ENCODE measurements at places on chromosomes 1 and 21.

- DNase-seq, result no peak
Measured at GRCh38 chr1:98896711-98897445, 107.8 kb downstream of the PLPPR5 start.

DNA sequence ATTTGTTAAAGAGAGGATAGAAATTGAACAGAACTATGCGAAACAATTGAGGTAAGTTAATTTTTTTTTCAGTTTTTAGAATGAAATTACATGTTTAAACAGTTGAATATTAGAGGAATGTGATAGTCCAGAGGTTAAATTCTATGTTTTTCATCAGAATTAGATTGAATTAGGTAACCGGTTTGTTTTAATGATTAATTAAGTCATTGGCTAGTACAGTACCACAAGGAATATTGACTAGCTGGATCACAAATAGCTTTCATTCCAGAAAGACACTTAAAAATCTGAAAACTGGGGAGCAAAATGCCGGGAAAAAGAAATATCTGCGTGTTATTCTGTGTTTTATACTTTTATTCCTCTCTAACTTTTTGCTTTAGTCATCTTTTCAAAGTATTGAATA lies 51.6 kb downstream of the FNBP1L start:
- no peak for DNase-seq

DNA sequence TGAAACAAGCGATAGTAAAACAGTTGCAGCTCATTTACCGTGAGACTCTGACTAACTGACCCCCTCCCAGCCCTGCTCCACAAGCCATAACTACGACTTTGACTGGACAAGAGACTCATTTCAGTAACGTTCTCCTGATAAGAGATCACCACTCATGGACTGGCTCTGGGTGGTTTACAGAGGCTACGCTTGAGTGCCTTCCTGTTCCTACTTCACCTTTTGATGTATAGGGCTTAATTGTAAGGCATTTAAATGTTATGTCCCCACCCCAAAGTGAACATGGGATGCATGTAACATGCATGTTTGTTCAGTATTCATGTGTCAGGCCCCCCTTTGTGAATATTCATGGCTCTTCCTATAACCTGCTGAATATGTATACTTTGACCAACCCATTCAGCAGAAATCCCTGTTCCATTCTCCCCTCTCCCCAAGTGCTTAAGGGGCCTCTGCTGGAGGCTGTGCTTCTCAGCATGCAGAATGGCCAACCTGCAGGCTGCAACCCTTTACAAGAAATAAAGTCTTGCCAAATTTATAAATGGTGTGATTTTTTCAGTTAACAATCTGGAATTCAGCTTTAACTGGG lies 50.7 kb upstream of the SPOCD1 start:
- DNase-seq, result no peak

- DNase-seq, result no peak
Measured at GRCh38 chr21:41706263-41706639, 60.6 kb downstream of the RIPK4 start.

DNA sequence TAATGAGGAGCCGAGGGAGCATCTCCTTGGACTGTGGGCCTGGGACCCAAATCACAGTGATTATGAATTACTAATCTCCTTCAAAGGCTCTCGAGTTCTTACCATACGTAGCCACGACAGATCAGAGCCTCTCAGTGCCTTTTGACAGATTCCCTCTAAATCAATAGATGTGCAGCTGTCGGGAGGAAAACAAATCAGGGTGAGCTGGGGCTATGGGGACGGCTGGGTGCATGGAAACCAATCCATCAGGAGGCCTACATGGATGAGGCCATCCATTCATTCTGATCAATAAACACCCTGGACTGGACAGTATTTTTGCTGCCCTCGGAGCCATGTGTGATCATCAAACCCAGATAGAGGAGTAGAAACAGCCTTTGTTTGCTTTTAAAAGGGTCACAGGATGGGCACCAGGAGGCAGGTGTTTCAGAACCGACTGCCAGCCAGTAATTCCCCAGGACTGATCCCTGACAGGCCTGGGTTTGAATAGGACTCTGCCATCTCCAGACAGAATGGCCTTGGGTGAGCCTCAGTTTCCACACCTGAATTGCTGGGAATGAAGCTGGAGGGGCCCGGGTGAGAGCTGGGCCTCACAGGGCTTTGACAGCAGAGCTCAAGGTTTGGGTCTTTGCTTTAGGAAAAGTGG lies 532.8 kb downstream of the MATN1 start:
- DNase-seq, result no peak

- DNase-seq, result no peak
Measured at GRCh38 chr1:109441069-109441468, 14.8 kb upstream of the PSMA5 start.

- DNase-seq, result no peak
Measured at GRCh38 chr1:91929250-91929649, 20.0 kb upstream of the BRDT start.

DNA sequence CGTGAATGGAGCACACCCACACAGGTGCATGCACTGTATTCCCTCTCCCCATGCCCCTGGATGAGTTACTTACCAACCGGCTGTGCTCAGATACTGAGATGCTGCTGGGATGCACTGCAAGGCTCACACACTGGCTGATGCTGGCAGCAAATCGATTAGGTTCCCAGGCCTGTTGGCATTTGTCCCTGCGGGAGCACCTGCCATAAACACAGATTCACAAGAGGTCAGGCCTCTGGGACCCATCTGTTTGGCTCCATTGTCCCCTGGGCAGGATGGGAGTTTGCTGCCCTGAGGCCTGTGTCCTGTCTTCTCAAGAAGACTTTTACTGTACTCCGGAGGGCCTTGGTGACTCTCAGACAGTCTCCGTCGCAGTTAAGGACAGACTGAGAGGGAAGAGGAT lies 145.4 kb downstream of the PLXNA2 start:
- no peak for DNase-seq

DNA sequence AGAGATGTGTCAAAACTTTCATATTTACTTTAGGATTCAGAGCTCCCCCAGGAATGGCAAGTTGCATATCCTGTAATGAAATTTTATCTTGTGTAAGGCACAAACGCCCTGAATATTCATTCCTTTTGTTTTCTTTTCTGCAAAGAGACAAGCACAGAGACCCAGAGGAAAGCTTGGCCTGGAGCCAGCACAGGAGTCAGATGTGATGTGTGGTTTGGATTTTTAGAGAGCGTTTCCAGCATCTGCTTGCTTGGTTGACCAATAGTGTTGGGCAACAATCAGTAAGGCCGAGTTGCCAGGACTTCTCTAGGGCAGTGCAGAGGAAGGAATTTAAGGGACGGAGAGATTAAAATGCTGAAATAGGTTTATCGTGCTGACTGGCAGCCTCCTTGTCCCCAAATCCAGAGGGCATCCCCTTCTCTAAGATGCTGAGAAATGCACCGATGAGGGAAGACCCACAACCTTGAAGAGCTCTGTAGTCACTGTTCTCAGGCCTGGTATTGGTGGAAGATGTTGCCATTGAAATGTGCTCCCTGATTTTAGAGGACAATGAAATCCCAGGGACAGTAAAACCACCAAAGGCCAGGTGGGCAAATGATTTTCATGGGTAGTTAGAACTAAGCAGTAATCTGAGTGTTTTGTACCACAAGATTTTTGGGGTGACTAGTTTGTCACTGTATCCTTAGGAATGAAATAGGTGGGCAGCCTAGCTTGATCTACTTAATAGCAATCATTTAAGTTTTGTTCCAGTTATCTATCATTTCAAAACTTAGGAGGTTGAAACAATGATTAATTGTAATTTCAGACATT lies 37.9 kb upstream of the RHOU start:
- no peak for DNase-seq

DNA sequence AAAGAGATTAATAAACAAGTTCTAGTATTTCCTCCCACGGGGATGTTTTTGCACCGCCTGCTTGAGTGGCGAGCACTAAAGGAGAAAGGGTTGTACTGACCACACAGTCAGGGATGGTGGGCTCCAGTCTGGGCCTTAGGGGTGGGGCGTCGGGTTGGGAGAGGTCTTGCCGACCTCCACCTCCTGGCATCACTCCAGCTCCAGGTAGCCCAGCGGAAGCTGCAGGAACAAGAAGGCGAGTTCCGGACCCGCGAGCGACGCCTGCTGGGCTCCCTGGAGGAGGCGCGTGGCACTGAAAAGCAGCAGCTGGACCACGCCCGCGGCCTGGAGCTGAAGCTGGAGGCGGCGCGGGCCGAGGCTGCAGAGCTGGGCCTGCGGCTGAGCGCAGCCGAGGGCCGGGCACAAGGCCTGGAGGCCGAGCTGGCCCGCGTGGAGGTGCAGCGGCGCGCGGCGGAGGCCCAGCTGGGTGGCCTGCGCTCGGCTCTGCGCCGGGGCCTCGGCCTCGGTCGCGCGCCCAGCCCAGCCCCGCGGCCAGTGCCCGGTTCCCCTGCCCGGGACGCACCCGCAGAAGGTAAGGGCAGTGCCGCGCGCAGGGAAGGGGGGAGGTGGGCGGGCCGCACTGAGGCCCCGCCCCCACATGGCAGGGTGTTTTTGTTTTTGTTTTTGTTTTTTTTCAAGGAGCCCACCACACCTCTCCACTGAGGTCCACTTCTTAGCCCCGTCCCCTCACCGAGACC lies 19.7 kb downstream of the MFAP2 start:
- peak; percentile 79 for DNase-seq

GRCh38 chr1:101506541-101507164 lies 269.8 kb downstream of the S1PR1 start:
- DNase-seq, result no peak

GRCh38 chr1:228794173-228794572 lies 58.9 kb downstream of the RHOU start:
- no peak for DNase-seq

GRCh38 chr1:227390525-227390924 lies 72.2 kb upstream of the CDC42BPA start:
- DNase-seq, result no peak

DNA sequence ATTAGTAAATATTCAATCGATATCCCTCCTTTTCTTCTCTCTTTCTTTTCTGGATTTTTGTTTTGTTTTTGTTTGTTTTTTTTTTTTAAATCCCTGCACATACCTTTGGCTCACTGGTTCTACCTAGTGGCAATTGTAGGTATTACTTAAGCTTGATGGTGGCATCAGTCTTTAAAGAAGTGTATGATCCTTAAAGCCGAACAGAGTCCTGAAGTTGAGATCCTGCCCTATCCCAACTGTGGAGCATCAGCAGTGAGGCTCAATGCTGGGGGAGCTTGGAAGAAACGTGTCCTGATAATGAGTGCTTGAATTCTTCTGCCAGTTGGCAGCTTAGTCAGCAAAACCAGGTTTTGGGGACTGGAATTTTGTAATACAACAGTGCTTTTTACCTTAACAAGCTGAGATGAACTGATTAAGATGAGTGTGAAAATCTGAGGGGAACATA lies 60.8 kb downstream of the FASLG start:
- DNase-seq, result no peak

DNA sequence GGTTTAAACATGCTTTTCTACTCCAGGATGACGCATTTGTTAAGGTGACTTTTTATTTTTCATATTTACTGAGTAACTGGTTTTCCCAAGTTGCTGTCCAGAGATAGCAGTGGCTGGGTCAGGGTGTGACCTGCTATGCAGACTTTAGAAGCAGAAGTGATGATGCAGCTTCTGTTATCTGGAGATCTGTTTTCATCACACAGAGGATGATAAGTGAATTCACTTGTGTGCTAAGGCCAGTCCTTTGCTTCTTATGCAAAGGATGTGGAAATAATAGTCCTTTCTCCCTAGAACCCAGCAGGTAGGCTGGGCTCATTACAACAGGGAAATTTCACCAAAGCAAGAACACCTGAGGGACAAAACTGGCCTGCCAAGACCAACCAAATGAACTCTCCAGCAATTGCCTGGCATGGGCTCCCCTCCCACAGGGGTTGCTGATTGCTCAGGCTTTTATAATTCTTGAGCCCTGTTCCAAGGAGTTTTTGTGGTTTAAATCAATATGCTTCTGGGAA lies 97.8 kb upstream of the LPGAT1 start:
- no peak for DNase-seq

GRCh38 chr1:181014477-181015250 lies 8.0 kb downstream of the STX6 start:
- DNase-seq, result no peak

DNA sequence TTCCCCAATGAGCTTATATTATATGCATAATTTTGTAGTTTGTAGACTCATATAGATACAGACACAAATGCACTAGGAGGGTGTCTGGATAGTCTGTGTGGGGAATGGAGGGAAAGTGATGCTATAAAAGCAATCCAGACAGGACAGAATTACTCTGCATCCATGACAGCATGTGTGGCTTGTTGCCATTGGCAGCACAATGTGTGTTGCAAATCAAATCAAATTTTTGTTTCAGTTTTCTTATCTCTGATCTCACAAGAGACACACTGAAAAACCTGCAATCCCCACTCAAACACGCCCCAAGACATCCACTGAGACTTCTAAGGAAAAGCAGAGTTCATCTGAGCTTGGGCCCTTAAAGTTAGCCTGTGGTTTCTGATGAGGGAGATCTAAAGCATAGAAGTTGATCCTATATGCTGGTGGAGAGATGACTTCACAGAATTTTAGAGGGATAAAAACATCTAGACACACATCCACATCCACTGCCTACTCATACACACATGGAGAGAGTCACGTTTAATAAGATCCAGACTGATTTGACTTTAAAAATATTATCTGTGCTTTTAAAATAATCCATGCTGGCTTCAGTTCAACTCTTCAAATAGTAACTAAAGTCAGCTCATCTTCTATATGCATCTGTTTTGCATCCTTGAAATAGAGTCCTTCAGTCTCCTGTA lies 313.0 kb upstream of the PLXNA2 start:
- no peak for DNase-seq

- DNase-seq, result no peak
Measured at GRCh38 chr1:211537253-211537652, 41.7 kb downstream of the SLC30A1 start.

DNA sequence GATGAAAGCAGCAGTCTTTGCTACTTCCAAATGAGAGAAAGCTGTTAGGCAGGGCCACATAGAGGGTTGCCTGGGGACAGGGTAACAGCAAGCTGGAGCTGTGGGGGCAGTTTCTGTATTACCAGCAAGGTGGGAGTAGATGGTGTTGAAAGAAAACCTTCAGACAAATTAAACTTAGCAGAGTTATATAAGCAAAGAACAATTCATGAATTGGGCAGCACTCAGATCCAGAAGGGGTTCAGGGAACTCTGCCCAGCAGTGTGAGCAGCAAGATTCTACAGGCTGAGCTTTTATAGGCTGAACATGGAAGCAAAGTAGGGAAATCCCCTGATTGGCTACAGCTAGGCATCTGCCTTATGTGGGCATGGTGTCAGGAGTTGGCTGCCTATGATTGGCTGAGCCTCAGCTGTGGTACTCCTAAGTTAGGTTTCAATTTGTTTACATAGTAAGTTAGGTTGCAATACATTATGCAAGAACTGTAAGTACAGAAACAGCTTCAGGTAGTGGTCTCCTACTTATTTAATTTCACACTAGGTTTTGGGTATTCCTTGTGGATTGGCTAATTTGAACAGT lies 64.1 kb upstream of the TMPRSS2 start:
- DNase-seq, result no peak

All from activated T-cell treated with anti-CD3 and anti-CD28 coated beads for 48 hours (primary cell).